Stimulated activated CD8-positive, alpha-beta memory T cell treated with anti-CD3 and anti-CD28 coated beads, Interleukin-4, amount 100 ng/mL, for 24 hours (primary cell): ENCODE measurements at places on chromosomes 1 and 21.

GRCh38 chr1:8343464-8344001 lies 25.6 kb downstream of the SLC45A1 start:
- no peak for DNase-seq

GRCh38 chr1:65255035-65255655 lies 54.2 kb upstream of the DNAJC6 start:
- DNase-seq = no peak

GRCh38 chr1:115331558-115332331 lies 6.3 kb downstream of the NGF start:
- DNase-seq = no peak

- no peak for DNase-seq
Observed at GRCh38 chr1:238293075-238293474, 402.4 kb upstream of the ZP4 start.

- DNase-seq = no peak
Observed at GRCh38 chr1:2787163-2787911, 14.2 kb downstream of the TTC34 start.

DNA sequence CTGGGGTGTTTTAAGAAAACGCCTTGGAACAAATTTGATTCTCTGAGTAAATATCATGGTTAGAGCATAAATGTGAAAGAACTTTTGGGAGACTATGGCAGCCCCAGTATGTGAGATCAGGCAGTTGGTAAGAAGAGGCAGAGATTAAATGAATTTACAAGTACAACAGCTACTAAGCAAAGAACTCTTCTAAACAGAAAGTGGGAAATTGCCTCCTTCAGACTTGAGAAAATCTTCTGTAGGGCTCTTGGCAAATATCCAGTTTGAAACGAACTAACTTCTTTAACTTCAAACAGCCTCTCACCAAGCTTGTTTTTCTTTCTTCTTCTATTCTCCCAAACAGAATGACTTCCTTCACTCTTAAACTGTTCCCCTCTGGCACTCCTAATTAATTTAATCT lies 337.7 kb downstream of the SIPA1L2 start:
- DNase-seq = no peak

DNA sequence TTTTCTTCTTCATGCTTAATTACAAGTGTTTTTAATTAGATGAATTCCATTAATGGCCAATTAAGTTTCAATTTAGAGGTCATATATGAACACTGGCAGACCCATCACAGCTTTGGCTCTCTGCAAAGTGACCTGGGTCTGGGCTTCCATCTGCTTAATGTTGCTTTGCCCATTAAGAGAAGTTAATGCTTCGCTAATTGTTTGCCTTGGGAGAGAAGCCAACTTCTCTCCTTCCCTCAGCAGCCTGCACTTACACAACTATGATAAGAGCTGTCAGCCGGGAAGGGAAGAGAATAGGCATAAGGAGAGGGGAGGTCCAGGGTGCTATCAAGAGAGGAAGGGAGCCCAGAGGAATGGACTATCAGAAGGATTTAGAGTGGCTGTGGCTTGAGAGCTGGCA lies 29.0 kb upstream of the CCDC190 start:
- no peak for DNase-seq

DNA sequence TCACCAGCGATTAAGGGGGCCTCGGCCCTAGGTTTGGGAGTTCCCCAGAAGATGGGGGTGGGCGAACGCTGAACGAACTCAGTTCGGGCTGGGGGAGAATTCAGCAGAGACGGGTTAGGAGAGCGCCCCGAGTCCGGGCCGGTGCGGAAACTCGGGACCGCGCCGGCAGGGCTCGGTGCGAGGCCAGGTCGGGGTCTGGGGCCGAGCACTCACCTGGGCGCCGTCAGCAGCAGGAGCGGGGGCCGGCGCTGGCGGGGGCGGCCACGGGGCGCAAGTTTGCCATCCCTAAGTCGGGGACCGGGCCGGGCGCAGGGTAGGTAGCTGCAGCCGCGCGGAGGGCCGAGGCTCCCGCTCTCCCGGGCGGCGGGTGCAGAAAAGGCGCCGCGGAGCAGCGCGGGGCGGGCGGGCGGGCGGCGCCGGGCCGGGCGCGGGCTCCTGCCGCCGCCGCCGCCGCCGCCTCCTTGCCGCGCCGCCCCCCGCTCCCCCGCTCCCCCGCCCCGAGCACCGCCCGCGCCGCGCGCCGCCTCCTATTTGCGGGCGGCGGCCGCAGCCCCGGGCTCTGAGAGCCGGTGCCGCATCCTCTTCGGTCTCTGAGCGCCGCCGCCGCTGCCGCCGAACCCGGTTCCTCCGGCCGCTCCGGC lies 349 bp downstream of the ADGRB2 start:
- DNase-seq = no peak

GRCh38 chr1:81410351-81410750 lies 390.4 kb upstream of the ADGRL2 start:
- no peak for DNase-seq

DNA sequence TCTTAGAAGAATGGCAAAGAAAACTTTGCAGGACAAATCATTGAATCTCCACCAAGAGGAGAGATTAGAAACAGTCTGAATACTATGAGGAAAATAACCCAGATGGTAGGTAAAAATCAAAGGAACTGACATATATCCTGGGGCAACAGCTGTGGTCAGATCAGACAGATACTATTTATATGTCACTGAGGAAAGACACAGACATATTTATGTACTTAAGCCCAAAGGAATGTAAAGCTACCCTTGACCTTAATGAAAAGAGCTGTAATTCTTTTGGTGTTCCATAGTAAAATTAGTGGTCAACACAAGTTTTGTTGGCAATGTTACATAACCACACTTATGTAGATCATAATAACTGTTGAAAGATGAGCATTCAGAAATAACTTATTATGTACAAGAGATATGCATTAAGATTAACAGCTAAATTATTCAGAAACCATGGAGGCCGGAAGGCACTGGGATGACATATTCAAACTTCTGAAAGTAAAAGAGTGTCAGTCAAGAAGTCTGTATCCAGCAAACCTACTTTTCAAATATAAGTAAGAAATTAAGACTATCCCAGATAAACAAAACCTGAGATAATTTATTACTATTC lies 166.1 kb upstream of the SAMSN1 start:
- DNase-seq = no peak

DNA sequence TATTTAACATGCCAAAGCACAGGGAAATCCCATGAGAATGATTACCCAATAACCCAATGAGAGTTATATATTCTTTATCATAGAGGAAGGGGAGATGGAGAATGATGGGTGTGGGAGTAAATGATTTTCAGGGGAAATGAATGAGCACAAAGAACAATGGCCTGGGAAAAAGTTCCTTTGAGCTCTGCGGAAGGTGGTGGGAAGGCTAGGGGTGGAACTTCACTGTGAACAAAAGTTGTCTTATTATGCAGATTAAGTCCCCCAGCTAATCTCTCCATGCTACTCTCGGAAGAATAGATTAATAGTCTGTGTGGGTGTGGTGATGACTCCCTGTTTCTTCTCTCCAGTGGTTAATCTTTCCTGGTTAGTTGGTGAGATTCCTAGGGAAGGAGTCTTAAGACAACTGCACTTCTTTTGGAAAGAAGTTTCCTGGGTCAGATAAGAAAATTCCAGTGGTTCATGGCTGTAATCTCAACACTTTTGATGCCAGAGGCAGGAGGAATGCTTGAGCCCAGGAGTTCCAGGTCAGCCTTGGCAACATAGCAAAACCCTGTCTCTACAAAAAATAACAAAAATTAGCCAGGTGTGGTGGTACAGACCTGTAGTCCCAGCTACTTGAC lies 71.6 kb downstream of the DNTTIP2 start:
- DNase-seq = no peak

DNA sequence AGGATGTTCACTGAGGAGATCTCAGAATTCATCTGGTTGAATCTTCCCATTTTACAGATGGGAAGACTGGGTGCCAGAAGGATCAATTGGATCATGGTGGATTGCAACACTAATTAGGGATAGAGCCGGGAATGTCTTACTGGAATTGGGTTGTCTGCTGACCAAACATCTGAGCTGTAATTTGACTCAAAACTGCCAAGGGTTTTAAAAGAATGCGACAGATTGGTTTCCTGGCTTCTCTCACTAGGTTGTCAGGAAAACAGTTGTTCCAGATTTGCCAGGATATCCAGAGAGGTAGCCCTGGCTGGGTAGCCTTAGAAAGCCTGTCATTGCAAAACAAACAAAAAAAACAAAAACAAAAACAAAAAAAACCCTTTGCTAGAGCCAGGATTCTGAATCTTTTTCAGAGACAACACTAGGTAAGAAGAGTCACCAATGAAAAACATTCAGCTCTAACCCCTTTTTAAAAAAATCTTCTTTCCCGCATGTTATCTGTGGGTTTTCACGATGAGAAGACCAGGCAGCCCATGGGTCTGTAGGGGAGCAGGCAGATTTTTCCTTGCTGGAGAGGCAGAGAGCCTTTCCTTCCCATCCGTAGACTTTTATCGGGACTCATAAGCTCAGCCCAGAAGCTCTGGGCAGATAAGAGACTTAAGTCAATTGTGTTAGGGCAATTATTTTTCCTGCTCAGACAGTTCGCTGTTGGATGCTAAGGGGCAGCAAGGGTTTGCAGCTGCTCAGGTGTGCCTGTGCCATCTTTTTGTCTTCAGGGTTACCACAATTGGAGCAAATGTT lies 418.9 kb downstream of the PRDM2 start:
- no peak for DNase-seq

GRCh38 chr1:184823080-184823479 lies 68.4 kb upstream of the EDEM3 start:
- DNase-seq = no peak

- no peak for DNase-seq
Observed at GRCh38 chr1:53725238-53725689, 13.7 kb downstream of the GLIS1 start.

DNA sequence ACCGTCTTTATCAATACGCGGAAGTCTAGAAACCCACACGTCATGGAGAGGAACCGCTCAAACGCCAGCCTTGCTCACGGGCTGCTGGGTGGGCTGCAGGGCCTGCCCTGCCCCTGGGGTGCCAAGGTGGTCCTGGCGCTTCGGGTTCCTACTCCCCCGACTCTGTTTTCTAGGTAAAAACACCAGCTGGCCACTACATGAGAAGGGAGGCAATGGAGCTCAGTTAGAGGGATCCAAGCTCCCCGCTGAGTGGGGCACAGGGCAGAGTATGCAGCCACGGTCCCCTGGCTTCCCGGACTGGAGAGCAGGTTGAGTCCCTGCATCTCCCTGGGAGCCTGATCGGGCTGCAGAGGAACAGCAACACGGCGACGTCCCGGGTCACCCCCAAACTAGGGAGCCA lies 41.2 kb upstream of the RIPK4 start:
- no peak for DNase-seq

GRCh38 chr1:58773406-58773840 lies 10.4 kb downstream of the JUN start:
- DNase-seq = no peak

DNA sequence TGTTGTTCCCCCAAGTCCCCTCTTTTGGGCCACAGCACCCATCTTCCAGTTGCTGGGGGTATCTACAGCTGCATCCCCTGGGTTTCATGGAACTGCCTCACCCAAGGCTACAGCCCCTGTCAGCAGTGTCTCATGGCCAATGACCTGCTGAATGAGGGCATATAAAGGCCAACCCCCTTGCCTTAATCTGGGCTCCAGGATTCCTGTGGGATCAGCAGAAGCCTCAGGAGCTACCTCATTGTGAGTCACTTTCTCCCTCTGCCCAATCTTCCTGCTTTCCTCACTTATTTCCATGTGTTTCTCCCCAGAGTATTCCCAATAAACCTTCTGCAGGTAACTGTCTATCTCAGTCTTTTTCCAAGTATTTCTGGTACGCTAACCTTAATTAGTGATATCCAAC lies 37.3 kb upstream of the SYT14 start:
- DNase-seq = no peak

- no peak for DNase-seq
Observed at GRCh38 chr1:228337711-228338520, 68.7 kb downstream of the TRIM11 start.

DNA sequence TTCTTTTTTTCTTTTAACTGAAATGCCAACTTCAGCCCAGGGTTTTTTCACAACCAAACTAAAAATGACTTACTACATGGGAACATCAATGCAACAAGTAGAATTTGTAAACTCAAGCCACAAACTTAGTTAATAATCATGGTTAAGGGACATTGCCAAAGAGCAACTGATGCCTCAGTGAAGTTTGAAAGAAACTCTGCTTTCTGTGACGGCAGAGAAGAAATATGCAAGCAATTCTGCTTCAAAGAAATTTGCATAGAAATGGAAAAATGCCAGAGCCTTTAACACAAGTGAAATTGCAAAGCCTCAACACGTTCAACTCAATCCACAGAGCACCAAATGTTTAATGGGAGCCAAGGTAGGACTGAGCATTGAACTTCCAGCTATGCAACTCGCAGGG lies 5.0 kb upstream of the CHD5 start:
- DNase-seq = no peak

DNA sequence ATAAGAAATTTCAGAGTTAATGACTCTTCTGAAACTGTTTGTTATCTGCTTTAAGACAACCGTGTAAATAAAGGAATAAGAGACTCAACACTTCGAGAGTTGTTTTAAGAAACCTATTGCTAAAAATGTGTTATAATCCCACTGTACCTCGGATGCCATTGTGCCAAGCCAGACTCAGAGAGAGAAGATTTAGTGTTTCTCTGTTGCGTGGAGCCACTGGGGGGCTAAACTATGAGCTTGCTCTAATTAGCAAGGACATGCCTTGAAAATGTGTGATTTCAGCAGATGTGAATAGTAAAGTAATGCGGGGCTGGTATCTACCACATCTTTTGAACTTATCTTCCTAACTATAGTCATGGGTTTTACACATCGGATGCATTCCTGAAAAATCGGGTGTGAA lies 56.2 kb upstream of the TARBP1 start:
- no peak for DNase-seq

GRCh38 chr1:248884632-248885295 lies 21.3 kb upstream of the PGBD2 start:
- DNase-seq = no peak
